ENCODE measurements at places on chromosomes 16 and 17.

- no peak for DNase-seq
Measured at GRCh38 chr16:49366669-49367068, 6.9 kb upstream of the C16orf78 start.

- peak; percentile 40 for DNase-seq
Measured at GRCh38 chr16:70454222-70455034, at the start of gene FCSK. FCSK (plus strand) TSS chr16:70454595; CDS start chr16:70463191, 8,596 bp downstream.

DNA sequence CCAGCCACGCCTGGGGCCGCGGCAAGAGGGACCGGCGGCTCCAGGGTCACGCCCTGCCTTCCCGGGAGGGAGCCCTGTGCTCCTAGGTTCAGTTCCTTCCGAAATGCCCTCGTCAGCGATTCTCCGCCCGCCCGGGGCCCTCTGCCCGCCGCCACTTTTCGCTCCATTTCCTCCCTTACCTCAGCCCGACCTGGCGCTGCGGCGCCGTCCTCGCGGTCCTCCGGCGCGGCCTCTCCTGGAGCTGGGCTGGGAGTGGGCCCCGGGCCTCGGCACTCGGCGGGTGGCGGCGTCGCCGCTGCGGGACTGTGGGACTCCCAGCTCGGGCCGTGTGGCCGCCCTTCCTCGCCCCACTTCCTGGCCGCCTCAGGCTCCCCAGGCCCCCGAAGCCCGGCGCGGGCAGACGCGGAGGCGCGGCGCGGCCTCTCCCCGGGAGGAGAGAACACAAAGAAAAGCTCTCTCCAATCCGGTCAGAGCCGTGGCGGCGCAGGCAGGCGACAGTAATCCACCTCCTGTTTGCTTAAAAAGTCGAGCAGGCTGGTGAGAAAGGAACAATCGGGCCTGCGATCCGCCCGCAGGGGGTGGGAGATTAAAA lies 1.6 kb downstream of the BAHCC1 start:
- DNase-seq, result no peak

- no peak for DNase-seq
Measured at GRCh38 chr17:71496552-71496951, 624.3 kb upstream of the SOX9 start.

- no peak for DNase-seq
Measured at GRCh38 chr16:73289232-73289631, 241.3 kb upstream of the ZFHX3 start.

- peak; percentile 52 for DNase-seq
Measured at GRCh38 chr17:80855948-80856862, 135.4 kb upstream of the CHMP6 start.

GRCh38 chr16:87598431-87598830 lies 3.9 kb upstream of the JPH3 start:
- DNase-seq, result no peak

- no peak for DNase-seq
Measured at GRCh38 chr16:10530685-10531084, 49.7 kb downstream of the EMP2 start.

DNA sequence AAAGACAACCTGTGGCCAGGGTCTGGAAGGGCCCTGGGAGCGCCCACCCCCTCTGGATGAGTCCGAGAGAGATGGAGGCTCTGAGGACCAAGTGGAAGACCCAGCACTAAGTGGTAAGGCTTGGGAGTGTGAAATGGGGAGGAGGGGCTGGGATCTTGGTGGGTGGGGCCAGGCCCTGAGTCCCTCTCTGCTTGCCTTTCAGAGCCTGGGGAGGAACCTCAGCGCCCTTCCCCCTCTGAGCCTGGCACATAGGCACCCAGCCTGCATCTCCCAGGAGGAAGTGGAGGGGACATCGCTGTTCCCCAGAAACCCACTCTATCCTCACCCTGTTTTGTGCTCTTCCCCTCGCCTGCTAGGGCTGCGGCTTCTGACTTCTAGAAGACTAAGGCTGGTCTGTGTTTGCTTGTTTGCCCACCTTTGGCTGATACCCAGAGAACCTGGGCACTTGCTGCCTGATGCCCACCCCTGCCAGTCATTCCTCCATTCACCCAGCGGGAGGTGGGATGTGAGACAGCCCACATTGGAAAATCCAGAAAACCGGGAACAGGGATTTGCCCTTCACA lies 1.2 kb upstream of the STARD3 start:
- DNase-seq, result no peak

- DNase-seq, result no peak
Measured at GRCh38 chr16:53545433-53545832, 42.4 kb upstream of the AKTIP start.

DNA sequence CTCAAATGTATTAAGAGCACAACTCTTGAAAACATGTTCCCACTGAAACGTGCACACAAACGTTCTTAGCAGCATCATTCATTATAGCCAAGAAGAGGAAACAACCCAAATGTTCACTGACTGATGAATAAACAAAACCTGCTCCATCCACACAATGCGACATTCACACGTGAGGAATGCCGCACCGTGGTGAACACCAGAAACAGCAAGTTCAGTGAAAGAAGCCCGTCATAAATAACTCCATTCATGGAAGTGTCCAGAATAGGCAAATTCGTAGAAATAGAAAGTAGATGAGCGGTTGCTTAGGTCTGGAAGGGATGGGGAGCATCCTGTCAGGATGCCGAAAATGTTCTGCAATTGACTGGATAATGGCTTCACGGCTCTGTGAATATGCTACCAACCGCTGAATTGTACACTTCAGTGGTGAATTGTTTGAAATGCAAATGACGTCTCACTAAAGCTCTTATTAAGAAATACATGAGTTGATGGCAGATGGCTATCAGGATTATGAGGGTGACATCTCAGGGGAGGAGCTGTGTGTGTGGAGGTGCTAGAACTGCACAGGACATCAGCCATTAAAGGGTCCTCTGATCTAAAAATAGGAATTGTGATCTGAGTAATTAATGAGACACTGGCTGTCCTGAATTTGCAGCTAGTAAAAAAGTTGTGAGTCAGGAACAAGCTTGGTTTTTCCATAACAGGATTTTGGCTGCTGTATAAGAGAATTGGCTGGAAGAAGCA lies 771.0 kb downstream of the KCNJ18 start:
- no peak for DNase-seq

GRCh38 chr16:67482233-67482924 lies 968 bp downstream of the AGRP start:
- DNase-seq, result no peak

GRCh38 chr17:44327715-44328449 lies 3.3 kb upstream of the SLC25A39 start:
- DNase-seq, result no peak

DNA sequence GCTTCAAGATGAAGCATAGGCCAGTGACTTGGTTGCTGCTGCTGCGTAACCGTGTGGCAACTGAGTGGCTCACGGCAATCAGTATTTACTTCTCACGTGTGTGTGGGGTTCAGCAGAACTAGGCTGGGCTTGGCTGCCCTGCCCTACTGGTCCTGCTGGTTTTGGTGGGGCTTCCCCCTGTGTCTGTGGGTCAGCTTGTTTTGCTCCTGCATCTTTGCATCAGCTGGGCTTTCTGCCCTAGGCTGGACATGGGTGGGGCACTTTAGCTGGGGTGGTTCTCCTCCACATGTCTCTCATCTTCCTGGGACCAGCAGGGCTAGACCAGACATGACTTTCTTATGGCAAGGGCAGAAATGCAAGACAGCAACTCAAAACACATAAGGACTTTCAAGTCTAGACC lies 550.5 kb downstream of the MAF start:
- no peak for DNase-seq

- no peak for DNase-seq
Measured at GRCh38 chr17:72031219-72031884, 89.5 kb upstream of the SOX9 start.

DNA sequence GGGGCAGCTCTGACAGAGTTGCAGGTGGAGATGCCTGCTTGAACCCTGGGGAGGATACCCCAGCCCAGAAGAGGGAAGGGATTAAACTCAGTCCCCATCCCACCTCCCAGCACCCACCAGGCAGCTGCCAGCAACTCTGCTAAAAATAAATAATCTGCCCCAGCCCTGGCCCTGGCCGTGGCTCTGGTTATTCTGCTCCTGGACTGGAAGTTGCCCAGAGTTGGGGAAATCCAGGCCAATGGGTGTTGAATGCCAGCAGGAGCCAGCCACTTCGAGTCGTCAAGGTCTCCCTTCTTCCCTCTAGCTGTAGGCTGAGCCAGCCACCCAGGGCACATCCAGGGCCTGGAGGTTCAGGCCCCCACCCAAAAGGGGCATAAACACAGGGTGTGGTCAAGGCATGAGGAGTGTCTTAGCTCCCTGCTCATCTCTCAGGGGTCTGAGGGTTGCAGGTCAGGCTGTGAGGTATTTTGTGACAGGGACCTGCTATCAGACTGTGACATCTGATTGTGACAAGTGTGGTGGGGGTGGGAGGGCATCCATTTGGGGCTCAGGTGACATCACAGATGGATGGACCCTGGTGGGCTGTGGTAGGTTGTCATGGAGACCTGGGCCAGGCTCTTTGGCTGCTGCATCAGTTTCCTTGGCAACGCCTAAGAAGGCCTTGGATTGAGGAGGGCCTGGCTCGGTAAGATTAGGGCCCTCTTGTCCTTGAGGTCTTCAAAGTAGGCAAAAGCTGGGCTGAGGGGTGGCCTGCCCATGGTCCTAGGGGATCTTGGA lies 1.0 kb upstream of the RRAD start:
- DNase-seq, result no peak

- DNase-seq, result no peak
Measured at GRCh38 chr17:12230481-12231354, 210.0 kb downstream of the MAP2K4 start.

DNA sequence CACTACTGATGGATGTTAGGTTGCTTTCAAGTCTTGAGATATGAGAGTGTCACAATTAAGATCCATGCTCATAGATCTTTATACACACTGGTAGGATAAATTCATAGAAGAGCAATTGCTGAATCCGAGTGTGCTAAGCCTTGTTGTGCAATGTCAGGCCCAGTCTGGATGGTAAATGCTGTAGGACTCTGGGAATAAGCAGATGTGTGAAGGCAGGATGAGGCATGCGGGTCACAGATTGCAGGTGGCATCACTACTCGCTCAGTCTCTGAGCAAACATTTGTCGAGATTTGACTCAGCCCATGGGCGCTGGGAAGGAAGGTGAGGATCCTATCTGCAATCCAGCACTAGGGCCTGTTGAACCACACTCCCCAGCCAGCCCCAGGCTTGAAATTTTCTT lies 40.7 kb downstream of the TMEM186 start:
- DNase-seq, result no peak

DNA sequence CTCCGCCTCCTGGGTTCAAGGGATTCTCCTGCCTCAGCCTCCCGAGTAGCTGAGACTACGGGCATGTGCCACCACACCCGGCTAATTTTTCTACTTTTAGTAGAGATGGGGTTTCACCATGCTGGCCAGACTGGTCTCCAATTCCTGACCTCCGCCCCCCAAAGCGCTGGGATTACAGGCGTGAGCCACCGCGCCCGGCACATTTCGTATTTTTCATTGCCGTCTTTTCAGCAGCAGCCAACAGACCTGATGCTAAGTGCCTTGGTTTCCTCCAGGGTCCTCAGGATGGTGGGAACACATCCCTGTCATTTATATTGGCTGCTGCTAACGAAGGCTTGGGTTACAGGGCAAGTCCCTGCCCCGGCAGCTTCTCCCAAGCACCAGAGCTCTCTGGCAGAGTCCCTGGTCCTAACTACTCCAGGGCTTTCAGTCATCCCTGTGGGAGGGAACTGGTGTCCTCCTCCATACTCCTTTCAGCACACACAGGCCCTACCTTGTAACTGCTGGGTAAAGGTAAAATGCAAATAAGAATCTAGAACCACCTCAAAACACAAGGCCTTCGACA lies 1.5 kb upstream of the RNF157 start:
- DNase-seq, result no peak

DNA sequence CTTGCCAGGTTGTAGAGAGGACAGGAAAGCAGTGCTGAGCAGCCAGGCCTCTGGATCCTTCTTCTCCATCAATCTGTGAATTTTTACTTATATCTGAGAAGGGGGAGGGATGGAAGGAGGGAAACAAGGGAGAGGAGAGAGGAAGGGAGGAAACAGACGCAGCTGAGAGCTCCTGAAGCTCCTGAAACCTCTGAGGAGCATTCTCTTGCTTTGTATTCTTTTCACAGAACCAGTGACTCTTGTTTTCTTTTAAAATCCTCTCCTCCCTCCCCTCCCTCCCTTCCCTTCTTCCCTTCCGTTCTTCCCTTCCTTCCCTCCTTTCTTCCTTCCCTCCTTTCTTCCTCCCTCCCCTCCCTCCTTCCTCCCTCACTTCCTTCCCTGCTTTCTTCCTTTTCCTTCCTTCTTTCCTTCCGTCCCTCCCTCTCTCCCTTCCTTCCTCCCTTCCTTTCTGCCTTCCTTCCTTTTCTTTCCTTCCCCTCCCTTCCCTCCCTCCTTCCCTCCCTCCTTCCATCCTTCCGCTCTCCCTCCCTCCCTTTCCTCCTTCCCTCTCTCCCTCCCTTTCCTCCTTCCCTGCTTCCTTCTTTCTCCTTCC lies 60.0 kb upstream of the RBFOX1 start:
- no peak for DNase-seq

GRCh38 chr17:32876417-32877163 lies at the start of gene MYO1D:
MYO1D (minus strand) TSS chr17:32877124; CDS start chr17:32876872, 252 bp downstream.
- no peak for DNase-seq

- DNase-seq, result no peak
Measured at GRCh38 chr17:3772764-3773163, 28.2 kb downstream of the ITGAE start.

- DNase-seq, result no peak
Measured at GRCh38 chr16:63323722-63324705, 1287.8 kb upstream of the CDH8 start.

DNA sequence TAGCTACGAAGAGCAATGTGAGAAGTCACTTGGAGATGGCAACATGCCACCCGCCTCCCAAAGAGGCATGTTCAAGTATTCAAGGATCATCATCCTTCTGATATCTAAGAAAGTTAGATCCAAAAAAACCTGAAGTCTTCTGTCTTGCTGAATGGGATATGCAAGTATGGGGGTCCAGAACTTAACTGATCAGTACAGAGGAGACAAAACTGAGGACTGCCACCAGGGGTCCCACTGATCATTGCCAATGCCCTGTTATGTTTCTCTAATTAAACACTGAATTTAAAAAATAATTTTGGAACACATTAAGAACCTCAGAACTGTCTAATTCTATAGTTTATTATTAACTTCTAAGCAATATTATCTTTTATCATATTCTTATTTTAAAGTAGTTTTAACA lies 99.7 kb downstream of the CDH8 start:
- no peak for DNase-seq

DNA sequence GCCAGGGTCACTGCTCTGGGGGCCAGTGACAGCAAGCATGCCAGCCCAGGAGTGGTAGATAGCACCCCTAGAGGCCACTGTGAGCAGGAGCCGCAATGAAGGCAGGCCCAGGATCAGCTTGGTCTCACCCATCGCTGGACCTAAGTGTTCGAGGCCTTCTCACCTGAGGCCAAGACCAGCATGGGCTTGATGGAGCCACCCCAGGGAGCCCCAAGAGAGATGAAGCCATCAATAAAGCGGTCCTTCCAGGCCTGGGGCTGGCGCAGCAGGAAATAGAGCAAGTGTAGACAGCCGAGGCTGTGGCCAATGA lies 1.8 kb downstream of the LCAT start:
- no peak for DNase-seq

DNA sequence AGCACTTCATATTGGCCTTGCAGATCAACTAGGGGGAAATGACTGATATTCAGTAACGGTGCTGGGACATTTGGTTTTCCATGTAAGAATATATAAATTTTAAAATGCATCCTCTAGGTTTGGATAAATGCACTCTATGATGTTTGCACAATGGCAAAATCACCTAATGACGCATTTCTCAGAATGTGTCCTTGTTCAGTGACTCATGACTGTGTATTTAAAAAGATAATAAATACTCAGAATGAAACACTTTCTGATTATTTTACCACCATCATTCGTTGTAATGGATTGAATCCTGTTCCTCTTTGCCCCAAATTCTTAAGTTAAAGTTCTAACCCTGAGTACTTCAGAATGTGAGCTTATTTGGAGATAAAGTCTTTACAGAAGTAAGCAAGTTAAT lies 17.2 kb upstream of the ADGRG1 start:
- no peak for DNase-seq
